Cardiac ventricle fibroblast (primary cell): ENCODE measurements at places on chromosomes 3 and 15. TPM values are rescaled to one million over a fixed set of nuclear protein-coding genes. Genes with fewer than 3 reads are reported as not detected.

The ALDH1L1 gene
- 93.4 and 96.4 TPM in 2 replicates for total RNA-seq

The PTH1R gene
- total RNA-seq: 8.4 and 12.4 TPM in 2 replicates

The ZNF660 gene
- total RNA-seq: 0.94 and 1.3 TPM in 2 replicates

The RLBP1 gene
- total RNA-seq: not detected in 2 replicates

The KLHL40 gene
- not detected in 2 replicates for total RNA-seq

The NR2C2 gene
- 16.8 and 19.3 TPM in 2 replicates for total RNA-seq

The FETUB gene
- not detected in 2 replicates for total RNA-seq

The VIPR1 gene
- 0.31 TPM in 1 of 2 replicates, not detected in the other for total RNA-seq

The LSAMP gene
- total RNA-seq: 5.2 and 7.9 TPM in 2 replicates

The SNURF gene
- 2.0 and 4.6 TPM in 2 replicates for total RNA-seq
